ENCODE measurements at places on chromosomes 4 and X.
A peak's percentile ranks its signal among the peaks of the same experiment; 100 is the strongest.

GRCh38 chr4:101328063-101328602, 19.2 kb downstream of the PPP3CA start:
- DNase-seq, result no peak

DNA sequence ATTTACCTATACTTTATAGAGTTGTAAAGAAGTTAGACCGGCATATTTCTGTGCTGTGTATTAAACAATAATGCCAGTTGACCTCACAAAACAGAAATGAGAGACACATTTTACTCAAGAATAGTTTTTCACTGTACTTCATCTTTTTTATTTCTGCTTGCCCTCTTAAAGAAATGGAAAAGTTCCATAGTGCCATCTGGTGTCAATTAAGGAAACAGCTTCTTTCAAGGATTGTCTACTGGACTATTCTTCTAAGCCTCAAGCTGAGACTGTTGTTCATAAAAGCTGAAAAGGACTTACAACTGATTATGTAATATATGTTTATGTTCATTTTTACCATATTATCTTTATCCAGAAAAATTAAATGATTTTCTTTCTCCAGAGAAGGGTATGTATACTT, 1523.7 kb downstream of the ARAP2 start:
- peak; percentile 5 for DNase-seq

DNA sequence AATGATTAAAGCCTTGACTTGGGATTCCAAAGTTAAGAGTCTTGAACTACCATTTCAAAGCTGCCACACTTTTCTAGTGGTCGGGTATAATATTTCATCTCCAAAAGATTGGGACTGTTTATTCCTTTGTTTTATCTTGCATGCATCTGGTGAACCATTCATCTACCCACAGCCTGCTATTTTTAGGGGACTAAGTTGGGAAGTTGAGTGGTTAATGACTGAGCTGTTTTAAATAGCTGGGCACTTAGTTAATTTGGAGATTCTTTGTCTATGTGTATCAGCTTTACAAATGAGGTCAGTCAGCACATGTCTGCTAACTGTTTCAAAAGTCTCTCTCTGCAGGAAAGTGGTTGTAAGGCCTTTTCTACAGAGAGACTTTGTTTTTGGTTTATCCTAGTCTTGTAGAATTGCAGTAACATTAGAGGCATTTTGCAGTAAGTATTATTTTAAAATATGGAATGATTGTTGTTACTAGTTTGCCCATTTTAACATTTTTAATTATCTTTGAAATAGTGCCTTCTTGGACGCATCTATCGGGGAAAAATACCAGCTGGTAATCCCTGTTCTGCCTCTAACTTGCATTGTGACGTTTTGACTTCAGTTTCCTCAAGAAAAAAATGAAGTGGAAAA, 8.2 kb downstream of the BMP2K start:
- no peak for DNase-seq

GRCh38 chr4:134463771-134464170, 262.2 kb upstream of the PABPC4L start:
- DNase-seq, result no peak

DNA sequence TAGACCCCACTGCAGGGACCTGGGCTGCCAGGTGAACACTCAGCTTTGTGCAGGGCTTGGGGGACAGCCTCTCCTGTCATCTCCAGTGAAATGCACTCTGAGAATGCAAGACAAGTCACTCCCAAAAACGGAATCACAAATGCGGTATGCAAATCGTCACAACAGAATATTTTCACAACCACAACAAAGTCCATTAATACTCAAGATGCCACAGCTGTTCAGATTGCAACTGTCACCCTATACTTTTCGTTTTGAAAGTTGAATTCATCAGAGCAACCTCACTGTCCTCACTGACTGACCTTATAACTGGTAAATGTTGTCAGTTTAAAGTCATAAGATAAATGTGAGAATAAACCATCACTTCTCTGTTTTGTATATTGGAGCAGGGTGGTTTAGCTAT, 16.6 kb downstream of the JAKMIP1 start:
- no peak for DNase-seq

DNA sequence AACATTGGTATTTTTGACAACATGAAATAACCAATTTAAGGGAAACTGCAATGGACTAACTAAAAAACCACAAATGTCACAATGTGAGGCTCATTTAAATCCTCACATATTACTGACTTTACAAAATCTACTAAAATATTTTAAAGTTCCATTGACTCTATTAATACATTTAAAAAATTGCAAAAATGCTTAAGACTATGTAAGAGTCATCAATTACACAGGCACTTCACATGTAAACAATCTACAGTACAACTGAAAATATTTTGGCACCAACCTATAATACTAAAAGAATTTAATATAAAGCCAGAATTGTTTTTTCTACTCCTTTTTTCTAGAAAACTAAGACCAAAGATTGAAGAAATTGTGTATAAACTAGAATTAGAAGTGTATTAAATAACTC, 76.8 kb upstream of the RBMXL3 start:
- DNase-seq, result no peak

- DNase-seq, result no peak
Observed at GRCh38 chrX:22366906-22367305, 94.2 kb downstream of the CBLL2 start.

DNA sequence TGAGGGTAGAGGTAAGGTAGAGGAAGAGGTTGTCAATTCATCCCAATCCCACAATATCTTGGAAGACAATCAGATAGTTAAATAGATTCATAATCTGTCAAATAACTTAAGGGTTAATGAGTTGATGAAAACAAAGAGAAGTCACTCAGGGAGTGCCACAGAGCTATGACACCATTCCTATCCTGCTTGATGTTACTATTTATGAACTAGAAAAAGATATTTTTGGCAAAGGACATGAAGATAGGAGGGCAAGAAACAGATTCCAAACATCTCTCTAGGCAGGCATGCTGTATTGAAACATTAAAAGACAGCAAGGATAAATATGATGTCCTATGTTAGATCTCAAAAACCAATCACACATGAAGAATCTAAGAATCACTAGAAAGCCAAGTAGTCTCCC, 3.5 kb upstream of the SRPX start:
- no peak for DNase-seq

- peak; percentile 2 for DNase-seq
Observed at GRCh38 chrX:137926090-137926489, 360.2 kb downstream of the ZIC3 start.

DNA sequence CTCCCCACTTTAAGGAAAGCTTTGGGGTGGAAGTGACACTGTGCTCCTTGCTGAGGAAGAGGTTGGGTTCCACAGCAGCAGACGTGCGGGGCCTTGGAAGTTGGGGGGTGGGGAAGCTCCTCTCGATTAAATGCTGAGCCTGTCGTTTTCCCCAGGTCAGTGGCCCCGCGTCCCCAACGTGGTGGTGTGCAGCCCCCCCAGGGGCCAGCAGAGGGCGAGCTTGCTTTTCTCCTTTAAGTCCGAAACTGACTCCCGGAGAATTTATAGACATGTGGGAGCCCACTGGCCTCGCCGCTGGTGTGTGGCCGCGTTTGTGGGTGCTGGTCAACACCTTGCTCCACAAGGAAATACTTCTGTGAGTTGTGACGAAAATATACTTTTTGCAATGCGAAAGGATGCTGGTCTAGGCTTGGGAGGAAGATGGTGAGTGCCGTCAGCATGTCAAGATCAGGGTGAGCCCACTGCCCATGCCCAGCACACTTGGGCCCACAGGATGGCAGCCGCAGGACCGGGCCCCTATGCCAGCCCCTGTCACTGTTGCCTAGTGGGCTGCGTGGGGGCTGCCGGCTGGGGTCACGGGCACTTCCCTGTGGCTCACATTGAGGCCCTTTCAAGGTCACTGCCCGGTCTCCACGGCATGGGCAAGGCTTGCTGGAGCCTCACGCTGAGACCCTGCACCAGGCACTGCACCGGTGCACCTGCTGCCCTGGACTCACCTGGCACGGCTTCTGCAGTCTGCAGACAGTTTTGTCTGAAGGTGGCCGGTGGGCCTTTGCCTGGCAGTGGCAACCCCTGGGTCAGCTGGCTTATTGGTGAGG, 9.4 kb downstream of the UVSSA start:
- peak; percentile 70 for DNase-seq

GRCh38 chr4:42638993-42639392, 17.9 kb downstream of the ATP8A1 start:
- DNase-seq, result no peak

- no peak for DNase-seq
Observed at GRCh38 chr4:113675731-113676697, 85.5 kb downstream of the CAMK2D start.

GRCh38 chr4:114400531-114400930, 198.1 kb upstream of the UGT8 start:
- DNase-seq, result no peak

GRCh38 chrX:39808471-39808917, 289.3 kb downstream of the BCOR start:
- DNase-seq, result no peak

- DNase-seq, result no peak
Observed at GRCh38 chr4:113471146-113471860, 290.2 kb downstream of the CAMK2D start.

- no peak for DNase-seq
Observed at GRCh38 chr4:22031423-22031822, 82.9 kb upstream of the KCNIP4 start.

DNA sequence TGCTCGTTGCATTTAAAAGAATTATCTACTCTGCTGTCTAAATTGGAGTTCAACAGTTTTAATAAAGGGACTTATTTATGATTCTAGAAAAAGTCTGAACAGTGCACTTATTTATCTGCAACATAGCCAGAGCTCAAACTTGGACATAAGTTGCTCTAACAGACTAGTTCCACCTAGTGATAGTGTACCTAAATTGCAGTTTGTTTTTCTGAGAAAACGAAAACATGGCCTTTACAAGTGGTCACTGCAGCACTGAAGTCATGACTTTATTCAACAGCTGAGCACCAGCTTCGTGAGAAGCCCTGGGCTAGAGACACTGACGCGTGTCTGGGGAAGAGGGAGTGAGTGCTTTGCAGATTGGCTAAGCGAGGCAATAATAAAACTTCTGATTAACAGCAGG, 77.3 kb upstream of the IGSF1 start:
- DNase-seq, result peak; percentile 2

DNA sequence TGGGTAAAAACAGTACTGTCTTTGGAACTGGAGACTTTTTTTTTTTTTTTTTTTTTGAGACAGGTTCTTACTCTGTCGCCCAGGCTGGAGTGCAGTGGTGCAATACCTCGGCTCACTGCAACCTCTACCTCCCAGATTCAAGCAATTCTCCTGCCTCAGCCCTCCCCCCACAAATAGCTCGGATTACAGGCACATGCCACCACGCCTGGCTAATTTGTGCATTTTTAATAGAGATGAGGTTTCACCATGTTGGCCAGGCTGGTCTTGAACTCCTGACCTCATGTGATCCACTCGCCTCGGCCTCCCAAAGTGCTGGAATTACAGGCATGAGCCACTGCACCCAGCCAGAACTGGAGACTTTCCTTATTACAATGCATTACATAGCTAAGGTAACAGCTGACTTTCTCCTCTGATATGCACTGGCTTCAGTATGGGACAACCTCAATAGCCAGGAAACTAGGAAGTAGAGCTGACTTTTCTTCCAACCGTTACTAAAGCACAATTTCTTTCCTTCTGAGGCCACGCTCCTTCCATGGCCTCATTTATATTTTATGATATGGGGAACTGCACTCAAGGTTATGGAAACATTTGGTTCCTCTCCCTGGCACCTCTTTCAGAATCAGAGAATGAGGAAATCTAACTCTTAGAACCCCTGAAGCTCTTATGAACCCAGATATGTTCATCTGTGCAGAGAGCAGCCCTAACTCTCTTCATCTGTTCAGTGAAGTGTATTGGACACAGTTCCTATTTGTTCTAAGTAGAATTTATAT, 53.5 kb upstream of the FAM9B start:
- no peak for DNase-seq

GRCh38 chrX:45006002-45006800, 133.2 kb downstream of the KDM6A start:
- no peak for DNase-seq

- DNase-seq, result no peak
Observed at GRCh38 chrX:149949743-149950436, 11.6 kb upstream of the EOLA2 start.

GRCh38 chr4:151781026-151781425, 20.2 kb upstream of the GATB start:
- peak; percentile 17 for DNase-seq

GRCh38 chrX:123927845-123928244, 33.7 kb upstream of the STAG2 start:
- no peak for DNase-seq

Measured in midbrain (tissue), 1 donor.